ENCODE measurements at places on chromosomes 12 and 14.

- DNase-seq: no peak
These were observed 68.6 kb upstream of the SYT1 start for GRCh38 chr12:78795934-78796445.

DNA sequence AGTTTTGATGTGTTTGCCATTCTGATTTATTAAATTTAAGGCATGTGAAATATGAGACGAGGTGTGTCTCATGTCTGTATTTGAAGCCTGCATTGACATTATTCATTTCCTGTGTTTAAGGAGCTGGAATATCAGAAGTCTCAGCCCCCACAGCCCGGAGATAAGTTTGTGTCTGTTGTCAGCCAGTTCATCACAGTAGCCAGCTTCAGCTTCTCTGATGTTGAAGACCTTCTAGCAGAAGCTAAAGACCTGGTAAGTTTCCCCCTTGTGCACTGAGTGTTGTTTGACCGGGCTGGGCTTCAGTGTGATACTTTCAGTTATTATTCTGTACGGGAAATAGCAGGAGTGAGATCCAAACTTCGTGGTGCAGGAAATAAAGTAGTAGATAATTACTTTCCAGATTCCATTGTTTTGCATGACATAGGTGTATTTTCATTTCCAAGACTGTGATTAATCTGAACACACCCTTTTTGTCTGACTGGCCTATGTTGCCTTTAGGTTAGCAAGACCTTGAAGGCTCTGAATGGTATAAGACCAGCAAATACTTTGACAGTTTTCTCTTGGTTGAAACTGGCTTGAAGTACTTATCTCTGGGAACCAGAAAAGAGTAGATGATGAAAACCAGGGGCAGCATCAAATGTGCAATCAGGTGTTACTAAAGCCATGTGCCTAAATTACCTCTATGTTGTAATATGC, 101.5 kb downstream of the GPR135 start:
- peak; percentile 48 for DNase-seq

- DNase-seq: no peak
These were observed 35.3 kb downstream of the DICER1 start for GRCh38 chr14:95121911-95122620.

GRCh38 chr14:58822856-58823255, 185.1 kb downstream of the DACT1 start:
- DNase-seq: no peak

GRCh38 chr12:12965836-12966235, 13.9 kb upstream of the GPRC5D start:
- DNase-seq: no peak

DNA sequence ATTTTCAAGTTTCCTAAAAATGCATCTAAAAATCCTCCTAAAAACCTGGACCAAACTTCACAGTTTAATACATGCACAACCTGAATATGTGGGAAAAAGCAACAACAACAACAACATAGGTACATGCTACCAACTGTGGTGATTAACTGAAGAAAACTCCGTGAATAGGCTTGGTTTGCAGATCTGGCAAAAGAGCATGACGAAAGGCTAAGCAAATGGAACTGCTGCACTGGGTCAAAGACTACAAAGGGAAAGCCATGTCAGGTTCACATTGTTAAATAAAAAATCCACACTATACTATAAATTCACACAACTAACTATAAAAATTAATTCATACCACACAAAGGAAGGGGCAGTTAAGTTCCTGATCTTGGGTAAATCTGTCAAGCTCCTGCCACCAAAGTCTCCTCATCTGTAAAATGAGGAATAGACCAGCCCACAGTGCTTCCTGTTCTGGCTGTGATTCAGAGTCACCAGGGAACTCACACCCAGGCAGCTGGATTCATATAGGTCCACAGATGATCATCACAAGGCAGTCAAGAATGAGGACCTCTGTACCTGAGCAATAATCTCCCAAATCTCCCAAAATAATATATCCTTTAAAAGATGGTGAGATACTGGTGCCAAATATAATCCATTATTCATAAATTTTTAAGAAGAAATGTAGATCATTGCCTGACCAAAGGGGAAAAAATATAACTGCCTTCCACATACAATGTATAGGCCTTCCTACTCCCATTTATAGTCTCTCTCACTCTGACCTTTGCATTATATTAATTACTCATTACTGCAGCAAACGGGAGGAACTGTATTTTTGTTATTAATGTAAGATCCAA, 7.0 kb downstream of the CORO1C start:
- DNase-seq: no peak

Data from fibroblast of upper back skin (primary cell).